ENCODE measurements at places on chromosomes 5 and 9.
A peak's percentile ranks its signal among the peaks of the same experiment; 100 is the strongest.

DNA sequence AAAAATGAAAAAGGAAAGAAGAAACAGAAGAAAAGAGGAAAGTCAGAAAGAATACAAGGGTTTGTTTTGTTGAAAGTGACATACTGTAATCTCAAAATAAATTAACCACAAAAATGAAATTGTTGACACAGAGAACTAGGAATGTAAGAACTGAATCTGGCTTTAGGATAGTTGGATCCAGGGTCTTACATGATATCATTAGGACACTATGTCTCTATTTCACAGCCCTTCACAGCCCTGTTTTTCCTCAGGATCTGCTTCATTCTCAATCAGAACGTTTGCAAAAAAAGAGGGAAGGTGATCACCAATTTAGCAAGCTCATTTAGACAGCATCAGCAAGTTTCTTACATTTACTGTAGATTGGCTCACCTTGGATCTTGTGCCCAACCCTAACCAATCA lies 188.5 kb upstream of the NREP start:
- no peak for DNase-seq

DNA sequence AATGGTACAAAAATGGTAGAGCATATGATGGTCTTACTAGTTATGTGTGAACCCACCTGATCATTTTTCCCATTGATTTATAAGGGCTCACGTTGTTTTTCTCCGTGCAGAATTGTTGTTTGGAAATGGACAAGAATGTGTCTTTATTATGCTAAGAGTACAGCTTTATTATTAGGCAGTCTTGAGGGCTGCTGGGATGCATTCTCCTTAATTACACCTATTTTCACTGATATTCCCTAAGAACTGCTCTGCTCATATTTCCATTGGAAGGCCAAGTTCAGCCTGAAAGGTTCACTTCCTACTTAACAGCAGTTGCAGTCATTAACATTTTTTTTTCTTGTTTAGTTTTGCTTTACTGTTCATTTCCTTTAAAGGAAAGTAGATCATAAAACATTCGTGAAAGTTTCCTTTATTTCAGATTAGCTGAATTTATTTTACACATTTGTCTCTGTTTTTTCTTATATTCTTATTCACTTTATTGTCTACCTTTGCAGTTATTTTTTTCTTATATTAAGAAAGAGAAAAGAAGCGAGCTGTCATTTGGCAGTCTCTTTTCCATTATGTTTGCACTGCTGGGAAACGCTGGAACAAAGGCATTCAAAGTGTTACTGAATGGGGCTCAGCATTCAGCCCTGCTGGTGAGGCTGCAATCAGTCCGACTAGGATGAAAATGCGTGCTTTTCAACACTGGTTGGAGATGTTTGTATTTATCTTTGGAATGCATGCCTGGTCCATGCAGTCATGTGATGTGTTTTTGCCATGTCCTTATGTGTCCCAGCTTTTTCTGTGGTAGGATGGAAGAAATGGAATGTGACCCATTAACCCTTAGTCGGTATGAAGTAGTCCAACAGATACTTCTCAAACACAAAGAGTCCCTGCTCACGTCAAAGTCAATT lies 602.7 kb upstream of the ZNF608 start:
- no peak for DNase-seq

DNA sequence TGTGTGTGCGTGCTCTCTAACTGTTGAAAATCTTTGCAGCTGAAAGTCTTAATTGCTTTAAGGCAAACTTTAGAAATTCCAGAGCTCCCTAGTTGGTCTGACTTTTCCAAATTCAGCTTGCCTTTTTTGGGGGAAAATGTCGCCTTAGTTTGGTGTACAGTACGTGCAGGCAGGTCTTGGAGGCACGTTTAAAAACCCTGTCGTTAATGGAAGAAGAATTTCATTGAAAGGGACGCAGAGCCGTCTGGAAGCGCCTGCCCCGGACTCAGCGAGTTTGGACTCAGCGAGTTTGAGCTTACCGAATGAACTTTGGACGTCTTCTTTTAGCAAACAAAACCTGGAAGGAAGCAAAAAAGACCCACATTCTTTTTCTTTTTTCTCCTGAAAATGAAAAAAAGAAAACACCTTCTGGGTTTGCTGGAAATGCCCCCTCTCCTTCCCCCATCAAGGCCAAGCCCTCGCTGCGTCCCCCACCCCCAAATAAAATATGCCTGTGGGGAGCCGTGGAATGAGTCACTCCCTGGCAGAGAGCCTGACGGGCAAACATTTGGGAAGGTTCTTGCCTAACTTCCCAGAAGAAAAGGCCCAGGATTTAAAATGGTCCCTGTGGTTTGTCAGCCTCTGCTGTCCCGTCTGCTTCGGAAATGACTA lies 1.5 kb downstream of the NEK6 start:
- peak; percentile 81 for DNase-seq

DNA sequence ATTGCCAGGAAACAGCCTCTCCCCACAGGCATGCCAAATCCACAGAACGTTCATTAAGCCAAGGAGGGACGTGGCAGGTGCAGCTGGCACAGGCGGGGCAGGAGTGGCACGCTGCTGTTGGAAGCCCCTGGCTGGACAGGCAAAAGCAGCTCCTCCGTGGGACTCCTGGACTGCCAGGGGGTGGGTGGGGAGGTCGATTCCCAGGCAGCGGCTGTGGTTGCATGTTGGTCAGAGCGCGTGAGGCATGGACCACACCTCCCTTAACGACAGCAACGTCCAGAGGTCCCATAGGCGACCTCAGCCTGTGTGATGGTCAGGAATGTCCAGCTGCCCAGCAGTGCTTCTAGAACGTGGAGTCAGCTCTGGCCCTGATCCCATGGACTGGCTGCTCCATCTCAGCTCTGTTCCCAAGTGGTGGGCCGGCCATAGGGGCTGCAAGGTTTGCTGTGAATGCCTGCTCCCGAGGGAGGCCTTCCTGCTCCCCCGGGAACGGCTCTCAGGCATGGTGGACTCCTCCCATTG lies 6.9 kb downstream of the SLC6A19 start:
- no peak for DNase-seq

- no peak for DNase-seq
Observed at GRCh38 chr9:95587021-95587964, 70.5 kb upstream of the PTCH1 start.

- no peak for DNase-seq
Observed at GRCh38 chr5:30926218-30926617, 267.3 kb upstream of the CDH6 start.

- no peak for DNase-seq
Observed at GRCh38 chr9:237858-238345, 23.2 kb downstream of the DOCK8 start.

GRCh38 chr5:169178754-169179153 lies 122.2 kb downstream of the SLIT3 start:
- DNase-seq = no peak

GRCh38 chr5:171863935-171864334 lies 78.3 kb downstream of the SMIM23 start:
- no peak for DNase-seq

DNA sequence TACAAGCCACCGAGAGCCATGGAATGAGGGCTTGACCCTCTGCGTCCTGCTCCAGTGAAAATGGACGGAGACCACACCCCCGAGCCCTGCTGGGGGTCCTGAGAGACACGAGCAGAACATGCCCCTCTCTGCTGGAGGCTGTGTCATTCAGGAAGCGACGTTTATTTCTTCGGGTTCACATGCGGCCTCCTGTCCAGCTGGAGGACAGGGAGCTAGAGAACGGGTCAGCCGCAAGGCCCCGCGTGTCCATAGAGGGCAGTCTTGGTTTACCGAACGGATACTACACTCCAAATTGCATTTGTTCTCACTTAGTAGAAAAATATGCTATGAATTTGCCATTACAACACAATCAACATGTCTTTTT lies 36.1 kb downstream of the MRPL36 start:
- peak; percentile 60 for DNase-seq

DNA sequence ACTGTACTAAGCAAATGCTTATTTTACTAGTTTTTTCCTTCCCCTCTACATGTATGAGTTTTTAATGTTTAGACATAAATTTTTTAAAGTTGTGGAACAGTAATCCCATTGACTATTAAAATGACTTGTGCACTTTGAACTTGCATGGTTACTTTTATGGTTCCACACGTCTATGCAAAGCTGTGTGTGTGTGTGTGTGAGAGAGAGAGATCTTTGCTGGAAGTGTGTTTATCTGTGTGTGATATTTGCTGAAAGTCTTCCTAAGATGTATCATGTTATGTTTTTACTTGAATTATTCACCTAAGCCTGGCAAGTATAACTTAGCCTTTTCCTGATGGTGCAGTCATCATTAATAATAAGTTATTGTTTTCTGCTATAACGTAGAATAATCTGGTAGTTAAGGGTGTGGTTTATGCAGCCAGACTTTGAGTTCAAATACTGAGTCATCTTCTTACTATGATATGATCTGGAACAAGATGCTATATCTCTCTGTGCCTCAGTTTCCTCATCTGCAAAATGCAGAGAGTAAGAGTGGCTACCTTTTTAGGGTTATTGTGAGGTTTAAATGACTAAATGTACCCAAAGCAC lies 138.6 kb downstream of the SMARCA2 start:
- no peak for DNase-seq

DNA sequence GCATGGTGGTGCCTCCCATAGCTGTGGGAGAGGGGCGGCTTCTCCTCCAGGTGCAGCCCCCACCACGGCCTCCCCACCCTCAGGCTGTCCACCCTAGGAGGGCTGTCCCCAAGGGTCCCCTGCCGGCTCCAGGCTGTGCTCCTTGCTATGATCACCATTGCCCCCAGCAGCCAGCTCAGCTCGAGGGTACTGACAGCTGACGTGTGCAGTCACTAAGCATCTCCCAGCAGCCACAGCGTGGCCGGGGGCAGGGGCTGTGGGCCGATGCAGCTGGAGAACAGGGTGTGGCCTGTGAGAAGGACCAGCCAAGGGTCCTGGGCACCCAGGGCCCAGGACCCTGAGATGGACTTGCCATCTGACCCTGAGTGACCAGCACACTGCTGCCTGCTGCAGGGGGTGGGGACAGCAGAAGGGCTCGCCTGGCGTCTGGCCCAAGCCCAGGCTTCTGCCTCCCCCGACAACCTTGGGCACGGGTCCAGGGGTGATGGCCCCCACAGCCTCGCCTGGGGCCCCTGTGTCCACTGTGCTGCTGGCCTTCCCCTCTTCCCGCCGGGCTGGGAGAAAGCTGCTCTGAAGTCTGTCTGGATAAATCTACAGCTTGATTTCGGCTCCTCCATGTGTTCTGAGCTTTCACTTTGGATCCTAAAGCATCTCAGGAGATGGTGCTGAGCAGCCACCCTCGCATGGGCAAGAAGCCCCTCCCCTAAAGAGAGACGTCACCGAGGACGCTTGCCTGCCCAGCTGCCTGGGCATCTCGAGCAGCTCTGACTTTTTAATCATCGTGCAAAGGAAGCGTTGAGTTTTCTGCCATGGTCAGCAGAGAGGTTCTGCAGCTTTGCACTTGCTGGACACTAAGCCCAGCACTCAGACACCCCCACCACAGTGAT lies 5.5 kb downstream of the KCNT1 start:
- no peak for DNase-seq

GRCh38 chr5:42992088-42992879 lies 47.8 kb downstream of the ANXA2R start:
- peak; percentile 72 for DNase-seq

DNA sequence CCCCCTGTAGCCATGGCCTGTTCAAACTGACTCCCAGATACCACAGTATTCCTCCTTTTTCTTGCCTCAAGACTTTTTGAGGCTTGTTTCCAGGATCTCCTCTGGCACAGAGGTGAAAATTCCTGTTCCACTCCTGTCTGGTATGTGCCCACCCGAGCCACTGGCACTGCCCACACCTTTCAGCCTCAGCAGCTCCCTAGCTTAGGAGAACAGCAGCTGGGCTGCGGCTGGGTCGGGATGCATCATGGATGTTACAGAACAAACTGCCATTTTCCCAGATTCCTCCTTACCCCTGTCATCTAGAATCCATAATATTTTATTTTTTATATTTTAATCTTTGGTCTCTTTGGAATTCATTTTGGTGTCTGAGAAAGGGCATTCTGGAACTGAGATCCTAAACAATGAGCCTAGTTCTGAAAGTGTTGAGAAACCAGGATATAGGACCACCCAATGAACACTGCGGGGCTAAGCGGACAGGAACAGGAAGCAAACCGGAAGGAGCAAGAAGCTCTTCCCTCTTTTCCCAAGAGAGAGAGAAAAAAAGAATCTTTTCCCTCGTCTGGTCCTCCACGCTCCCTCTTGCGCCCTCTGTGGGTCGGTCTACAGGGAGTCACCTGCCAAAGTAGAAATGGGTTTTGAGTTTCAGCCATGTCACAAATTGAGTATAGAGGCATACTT lies 12.5 kb downstream of the OR2S2 start:
- DNase-seq = peak; percentile 80

- no peak for DNase-seq
Observed at GRCh38 chr5:165139721-165140120, 1634.3 kb downstream of the MAT2B start.

DNA sequence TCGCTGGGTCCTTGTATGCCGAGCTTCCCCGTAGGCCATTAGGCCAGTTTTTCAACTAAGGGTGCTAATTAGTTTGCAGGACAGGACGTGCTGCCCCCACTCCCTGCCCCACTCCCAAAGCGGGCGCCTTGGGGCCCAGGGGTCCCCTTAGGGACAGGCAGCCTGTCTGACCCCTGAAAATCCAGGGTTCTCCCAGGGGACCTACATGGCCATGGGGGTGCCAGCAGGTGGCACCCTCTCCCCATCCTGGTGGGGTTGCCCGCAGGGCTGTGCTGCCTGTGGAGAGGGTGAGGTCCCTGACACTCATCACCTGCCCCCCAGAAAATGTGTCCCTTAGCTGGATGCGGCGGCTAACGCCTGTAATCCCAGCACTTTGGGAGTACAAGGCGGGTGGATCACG lies 8.5 kb upstream of the CCDC187 start:
- DNase-seq = no peak

- peak; percentile 31 for DNase-seq
Observed at GRCh38 chr5:16936989-16937438, 926 bp upstream of the MYO10 start.

Measured in right hindlimb (tissue), 1 donor.